NCI-H1417 (cell line): ENCODE measurements at places on chromosomes 5 and 9.
A peak's percentile ranks its signal among the peaks of the same experiment; 100 is the strongest.

DNA sequence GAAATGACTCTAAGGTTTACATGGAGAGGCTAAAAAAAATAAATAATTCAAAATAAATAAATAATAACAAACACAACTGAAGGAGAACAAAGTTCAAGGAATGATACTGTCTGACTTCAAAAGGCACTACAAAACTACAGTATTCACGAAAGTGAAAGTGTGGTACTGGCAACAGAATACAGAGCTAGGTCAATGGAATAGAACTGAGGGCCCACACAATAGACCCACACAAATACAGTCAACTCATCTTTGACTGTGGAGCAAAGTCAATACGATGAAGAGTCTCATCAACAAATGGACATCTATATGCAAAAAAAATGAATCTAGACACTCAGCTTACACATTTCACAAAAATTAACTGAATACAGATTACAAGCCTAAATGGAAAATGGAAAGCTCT lies 75.3 kb downstream of the FBXW11 start:
- no peak for DNase-seq

DNA sequence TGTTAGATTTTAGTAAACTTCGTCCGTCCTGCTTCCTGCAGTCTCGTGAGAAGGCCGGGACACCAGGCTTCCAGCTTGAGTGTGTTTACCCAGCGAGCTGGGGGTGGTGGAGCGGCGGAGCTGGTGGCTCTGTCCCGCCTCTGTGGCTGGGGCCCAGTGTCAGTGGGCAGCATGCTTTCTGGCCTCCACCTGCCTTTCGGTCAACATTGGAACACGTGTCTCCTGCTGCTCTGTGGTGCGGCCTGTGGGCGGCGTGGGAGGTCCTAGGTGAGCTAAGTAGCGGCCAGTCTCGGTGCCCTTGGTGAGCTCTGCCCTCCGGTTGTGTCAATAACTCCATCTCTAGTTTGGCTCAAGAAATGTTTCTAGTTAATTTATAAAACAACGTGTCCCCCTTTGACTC lies 125.9 kb downstream of the GADD45G start:
- peak; percentile 24 for DNase-seq

GRCh38 chr9:68780720-68781119 lies 75.7 kb downstream of the PIP5K1B start:
- no peak for DNase-seq

DNA sequence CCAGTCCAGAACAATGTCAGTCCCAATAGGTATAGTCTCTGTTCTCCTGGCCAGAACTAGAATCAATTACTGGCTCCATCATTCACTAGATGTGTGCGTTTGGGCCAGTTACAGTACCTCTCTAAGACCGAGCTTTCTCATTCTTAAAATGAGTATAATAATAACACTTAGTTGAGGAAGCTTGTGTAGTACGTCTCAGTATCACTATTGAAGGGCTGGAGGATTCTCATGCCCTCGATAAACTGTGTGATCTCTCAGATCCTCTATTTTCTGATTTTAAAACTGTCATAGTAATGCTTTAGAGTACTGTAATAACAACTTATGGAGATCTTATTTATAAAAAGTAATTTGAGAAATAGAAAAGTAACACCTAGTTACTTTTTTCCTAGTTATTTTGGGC lies 50.7 kb downstream of the CDKN2A start:
- no peak for DNase-seq

GRCh38 chr5:67234671-67235176 lies 38.1 kb upstream of the CD180 start:
- DNase-seq = no peak

DNA sequence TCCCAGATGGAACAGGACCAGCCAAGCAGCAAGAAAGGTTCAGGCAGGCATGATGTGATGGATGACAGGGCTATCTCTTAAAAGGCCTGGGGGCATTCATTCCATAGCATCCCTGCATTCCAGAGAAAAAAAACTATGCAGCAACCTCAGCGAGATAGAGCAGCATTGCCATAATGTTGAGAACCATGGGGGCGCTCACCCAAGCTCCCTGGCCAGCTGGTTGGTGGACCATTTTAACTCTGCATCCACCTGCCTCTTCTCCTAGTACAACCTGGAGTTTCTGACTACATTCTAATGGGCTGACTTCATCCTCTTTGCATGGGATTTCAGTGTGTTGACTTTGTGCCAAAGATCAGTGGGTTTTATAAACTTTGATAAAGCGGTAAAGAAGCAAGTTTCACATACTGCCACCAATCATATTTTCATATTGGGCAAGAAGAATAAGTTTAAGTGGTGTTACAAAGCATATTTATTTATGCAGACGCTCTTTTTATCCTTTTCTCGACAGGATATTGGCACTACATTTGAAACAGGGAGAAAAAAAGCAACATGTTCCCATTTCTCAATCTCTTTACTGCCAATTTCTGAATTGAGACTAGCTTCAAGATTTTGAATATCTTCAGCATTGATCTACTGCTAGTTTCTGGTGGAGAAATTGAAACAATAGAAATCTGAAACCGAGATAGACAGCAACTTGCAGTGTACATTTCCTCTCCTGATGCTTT lies 378.3 kb upstream of the WWC1 start:
- no peak for DNase-seq

GRCh38 chr5:38291355-38291754 lies 33.0 kb downstream of the EGFLAM start:
- DNase-seq = peak; percentile 72

- peak; percentile 53 for DNase-seq
Observed at GRCh38 chr9:114779352-114779845, 26.4 kb downstream of the TNFSF15 start.

DNA sequence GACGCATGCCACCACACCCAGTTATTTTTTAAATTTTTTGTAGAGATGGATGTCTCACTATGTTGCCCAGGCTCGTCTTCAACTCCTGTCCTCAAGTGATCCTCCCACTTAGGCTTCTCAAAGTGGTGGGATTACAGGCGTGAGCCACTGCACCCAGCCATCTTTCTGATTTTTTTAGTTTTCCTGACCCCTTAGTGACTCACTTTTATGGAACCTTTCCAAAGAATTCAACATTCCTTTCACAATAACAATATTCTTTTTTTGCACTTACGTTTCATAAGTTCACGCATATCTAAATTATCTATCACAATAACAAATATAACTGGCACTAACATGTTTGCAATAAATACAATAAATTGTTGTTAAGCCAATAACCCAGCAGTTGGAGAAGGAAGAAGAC lies 8.5 kb downstream of the ELOVL7 start:
- DNase-seq = no peak

GRCh38 chr9:76441551-76442322 lies 17.2 kb upstream of the GCNT1 start:
- no peak for DNase-seq

DNA sequence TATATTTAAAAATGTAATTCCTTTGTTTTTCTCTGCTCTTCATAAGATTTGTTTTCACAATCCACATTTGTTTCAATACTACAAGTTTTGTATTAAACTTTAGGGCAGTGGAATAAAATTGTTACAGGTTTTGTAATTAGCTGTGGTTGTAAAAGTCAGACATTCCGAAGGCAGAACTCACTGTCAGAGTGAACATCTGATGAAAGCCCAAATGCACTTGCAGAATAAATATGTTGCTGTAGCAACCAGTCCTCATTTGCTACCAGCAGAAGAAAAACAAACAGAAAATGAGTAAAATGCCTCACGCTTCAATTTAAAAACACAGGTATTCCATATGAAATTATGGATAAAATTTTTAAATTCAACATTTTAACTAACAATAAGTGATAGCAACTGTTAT lies 740.1 kb upstream of the FAM174A start:
- DNase-seq = peak; percentile 15

DNA sequence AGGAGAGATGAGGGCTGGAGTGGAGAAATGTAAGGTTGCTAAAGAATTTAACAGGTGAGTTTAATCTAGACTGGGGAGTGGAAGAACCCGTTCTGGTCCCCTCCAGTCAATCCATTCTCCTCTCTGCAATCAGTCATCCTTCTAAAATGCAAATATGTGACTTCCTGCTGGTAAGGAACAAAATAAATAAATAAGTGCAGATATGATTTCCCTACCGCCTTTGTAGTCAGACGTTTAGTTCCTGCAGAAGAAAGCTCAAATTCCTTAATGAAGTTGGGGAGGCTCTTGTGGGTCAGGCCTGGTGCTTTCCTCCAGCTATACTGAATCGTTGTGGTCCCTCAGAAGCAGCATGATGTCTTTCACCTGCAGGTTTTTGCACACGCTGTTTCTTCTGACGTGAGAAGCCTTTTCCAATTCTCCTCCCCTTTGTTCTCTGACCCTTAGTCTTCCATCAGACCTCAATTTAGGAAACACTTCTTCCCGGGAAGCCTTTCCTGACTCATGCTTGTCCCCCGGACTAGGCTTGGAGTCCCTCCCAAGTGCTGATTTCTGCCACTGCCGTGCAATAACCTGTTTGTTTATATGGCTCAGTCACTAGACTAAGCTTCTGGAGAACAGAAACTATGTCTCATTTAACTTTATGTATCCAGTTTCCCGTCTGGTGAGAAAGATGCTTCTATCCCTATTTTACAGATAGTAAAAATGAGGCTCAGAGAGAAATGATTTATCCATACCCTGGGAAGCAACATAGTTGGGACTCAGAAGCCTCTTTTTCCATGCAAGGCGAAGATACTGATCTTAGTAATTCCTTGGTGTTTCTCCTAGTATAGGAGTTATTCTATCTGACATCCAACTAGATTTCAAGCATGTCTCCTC lies 1.3 kb downstream of the ATP6V1G1 start:
- no peak for DNase-seq

GRCh38 chr5:149089796-149090195 lies 26.9 kb upstream of the SH3TC2 start:
- no peak for DNase-seq

GRCh38 chr5:172644711-172645110 lies 3.6 kb downstream of the NEURL1B start:
- DNase-seq = no peak

- DNase-seq = no peak
Observed at GRCh38 chr5:150320044-150320613, 17.4 kb upstream of the ARSI start.

GRCh38 chr5:124504081-124504916 lies 242.1 kb downstream of the ZNF608 start:
- no peak for DNase-seq

- DNase-seq = no peak
Observed at GRCh38 chr9:110029429-110029955, 178.5 kb downstream of the C9orf152 start.

GRCh38 chr9:88308831-88309560 lies 79.2 kb upstream of the SPIN1 start:
- no peak for DNase-seq

DNA sequence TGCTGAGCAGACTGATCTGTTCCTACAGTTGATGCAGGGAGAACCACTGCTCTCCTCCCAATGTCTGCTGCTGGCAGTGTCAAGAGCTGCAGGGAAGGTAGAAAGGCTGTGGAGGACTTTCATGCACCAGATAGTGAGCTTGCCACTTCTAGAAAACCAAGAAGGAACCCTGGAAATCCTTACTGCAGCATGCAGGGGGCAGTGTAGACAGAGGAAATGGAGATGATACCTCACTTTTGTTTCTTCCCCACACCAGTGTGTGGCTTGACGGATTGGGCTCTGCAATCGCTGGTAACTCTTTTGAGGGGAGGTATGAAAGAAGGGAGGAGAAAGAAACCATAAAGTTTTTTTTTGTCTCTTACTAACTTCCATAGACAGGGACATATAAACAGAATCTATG lies 480.7 kb downstream of the DMAC1 start:
- DNase-seq = no peak

DNA sequence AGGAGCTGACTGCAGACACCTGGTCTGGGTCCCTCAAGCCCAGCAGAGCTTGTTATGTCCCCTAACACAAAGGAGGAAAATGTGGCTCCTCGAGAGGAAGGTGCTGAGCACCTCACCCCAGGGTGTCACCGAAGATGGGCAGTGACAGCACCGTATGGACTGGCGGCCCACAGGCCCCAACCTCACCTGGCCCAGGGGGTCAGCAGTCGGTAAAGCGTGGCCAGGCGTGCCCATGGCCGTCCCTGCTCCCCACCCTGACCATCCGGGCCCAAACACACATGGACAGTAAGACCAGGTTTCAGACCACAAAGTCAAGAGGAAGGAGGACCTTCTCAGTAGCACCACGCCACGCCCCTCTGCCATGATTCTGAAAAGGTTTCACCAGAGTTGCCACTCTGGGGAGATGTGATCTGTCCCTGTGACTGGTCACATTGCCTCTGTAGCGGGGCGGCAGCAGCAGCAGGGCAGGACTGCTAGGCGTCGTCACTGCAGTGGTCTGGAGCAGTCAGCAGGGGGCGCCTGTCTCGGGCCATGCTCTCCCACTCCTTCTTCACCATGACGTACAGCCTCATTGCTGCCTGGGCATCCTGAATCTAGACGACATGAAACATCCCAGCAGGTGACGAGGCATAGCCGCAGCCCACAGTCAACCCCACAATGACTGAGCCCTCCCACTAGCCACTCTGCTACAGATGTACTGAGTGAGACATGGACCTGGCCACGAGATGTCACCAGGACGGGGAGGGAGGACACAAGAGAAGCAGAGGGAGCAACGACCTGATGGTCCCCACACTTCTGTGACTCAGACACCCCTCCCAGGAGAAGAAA lies 11.1 kb downstream of the REXO4 start:
- DNase-seq = peak; percentile 47

DNA sequence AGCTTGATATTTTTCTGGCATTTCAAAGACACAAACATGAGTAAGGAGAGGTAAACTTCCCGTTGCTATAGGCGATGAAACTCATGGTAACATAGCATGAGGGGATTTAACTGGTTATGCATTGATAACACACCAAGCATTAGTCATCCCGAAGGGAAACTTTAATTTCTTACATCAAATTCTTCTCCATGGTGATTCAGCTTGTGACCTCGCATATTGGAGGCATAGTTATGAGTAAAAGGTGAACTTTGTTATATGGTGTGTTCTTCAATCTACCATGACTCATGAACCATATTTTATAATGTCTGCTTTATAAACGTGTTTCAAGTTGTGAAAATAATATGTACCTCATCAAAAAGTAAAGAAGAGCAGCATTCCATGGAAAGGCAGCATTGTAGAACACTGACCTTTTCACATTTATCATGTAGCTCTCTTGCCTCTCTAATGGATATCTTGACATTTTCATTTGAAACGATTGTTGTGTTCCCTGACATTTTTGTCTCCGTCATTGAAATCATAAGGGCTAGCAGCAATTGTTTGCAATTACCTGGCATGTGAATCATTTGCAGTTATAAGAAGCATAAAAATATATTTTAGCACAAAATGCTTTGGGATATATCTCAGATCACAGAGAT lies 491.8 kb downstream of the ANXA1 start:
- DNase-seq = no peak

GRCh38 chr9:72102520-72102919 lies 42.1 kb upstream of the C9orf57 start:
- DNase-seq = no peak

DNA sequence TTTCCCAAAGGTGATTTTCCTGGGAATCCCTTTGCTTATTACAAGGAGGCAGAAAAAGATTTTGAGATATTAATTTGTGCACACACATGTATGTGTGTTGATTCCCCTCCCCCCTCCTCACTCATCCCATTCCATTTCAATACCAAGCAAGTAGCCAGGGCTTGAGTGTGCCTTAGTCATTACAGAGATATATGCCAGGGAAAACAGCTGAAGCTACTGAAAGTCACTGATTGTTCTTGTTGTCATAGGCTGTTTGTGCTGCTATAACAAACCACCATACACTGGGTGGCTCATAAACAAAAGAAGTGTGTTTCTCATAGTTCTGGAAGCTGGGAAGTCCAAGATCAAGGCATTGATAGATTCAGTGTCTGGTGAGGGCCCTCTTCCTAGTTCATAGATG lies 158.6 kb downstream of the BAAT start:
- DNase-seq = no peak
